ENCODE measurements at places on chromosomes 16 and 17. TPM values are rescaled to one million over a fixed set of nuclear protein-coding genes. Genes with fewer than 3 reads are reported as not detected.

- peaks cover 42% of the 10 kb centered on the region for H3K27me3 ChIP-seq
- no peaks in the 10 kb centered on the region for H3K36me3 ChIP-seq
- no peaks in the 10 kb centered on the region for H3K4me1 ChIP-seq
These were observed 279.6 kb downstream of the MAF start for GRCh38 chr16:79320956-79321355.

GRCh38 chr17:5561736-5562571 lies 22.4 kb downstream of the NLRP1 start:
- no peak overlapping the region for H3K4me3 ChIP-seq
- H3K27ac ChIP-seq, result no peak overlapping the region
- no peaks in the 10 kb centered on the region for H3K4me1 ChIP-seq

The CACNA1H gene
- 38.1 TPM for total RNA-seq

The CCL22 gene
- not detected for total RNA-seq

DNA sequence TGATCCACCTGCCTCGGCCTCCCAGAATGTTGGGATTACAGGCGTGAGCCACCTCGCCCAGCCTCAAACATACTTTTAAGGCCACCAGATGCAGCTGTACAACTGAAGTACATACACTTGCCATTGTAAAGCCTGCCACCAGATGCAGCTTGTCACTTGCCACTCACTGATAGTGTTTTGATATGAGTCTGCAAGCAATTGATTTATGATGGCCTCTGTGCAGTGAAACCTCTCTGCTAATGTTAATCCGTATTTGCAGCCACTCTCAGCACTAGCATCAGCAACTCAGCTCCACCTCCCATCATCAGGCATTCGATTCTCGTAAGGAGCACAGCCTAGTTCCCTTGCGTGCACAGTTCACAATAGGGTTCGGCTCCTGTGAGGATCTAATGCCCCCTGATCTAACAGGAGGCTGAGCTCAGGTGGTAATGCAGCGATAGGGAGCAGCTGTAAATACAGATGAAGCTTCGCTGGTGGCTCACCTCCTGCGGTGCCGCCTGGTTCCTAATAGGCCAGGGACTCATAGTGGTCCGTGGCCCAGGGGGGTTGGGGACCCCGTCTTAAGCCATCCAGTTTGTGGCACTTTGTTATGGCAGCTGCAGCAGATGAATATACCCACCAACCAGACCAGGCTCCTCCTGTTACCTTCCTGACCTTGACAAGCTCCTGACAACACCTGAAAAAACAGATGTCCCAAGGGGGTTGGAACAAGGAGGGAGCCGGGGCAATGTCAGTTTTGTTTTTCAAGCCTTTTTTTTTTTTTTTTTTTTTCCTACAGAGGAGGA lies 1.3 kb upstream of the HERPUD1 start:
- no peak for DNase-seq
- peak overlapping the region; percentile 93 for H3K4me3 ChIP-seq
- H3K36me3 ChIP-seq, result peaks cover 14% of the 10 kb centered on the region
- peak overlapping the region; percentile 95 for H3K27ac ChIP-seq
- no peaks in the 10 kb centered on the region for H3K27me3 ChIP-seq

The OR3A3 gene
- total RNA-seq, result not detected

DNA sequence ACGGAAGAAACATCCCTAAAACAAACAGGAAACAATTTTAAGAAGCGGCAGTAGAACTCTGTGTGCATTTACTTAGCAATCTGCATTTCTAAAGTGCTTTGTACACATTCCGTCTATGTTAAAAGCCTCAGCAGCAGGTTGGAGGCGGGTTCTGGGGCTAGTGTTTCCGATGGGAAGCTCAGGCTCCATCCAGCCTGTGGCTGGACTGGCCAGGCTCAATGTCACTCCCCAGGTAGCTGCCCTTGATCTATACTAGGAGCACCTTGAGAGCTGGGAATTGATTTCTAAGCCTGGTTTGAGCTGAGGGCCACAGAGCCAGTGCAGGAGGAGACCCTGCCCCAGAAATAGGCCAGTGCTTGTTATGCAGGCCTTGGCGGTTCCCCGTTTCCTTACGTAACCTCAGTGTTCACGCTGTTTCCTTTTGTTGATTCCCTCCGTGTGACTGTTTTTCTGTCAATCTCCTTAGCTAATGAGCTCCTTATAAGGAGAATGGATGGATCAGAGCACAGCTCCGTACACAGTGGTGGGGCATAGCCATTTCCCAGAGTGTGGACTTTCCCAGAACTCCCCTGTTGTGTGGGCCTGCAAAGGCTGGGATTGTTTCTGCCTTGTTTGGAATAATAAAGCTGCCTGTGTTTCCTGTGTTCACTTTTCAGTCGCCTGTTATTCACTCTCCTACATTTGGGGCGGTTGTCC lies 21.4 kb downstream of the ADORA2B start:
- H3K36me3 ChIP-seq, result no peaks in the 10 kb centered on the region
- DNase-seq, result no peak
- no peaks in the 10 kb centered on the region for H3K27me3 ChIP-seq
- H3K4me1 ChIP-seq, result peaks cover 18% of the 10 kb centered on the region

DNA sequence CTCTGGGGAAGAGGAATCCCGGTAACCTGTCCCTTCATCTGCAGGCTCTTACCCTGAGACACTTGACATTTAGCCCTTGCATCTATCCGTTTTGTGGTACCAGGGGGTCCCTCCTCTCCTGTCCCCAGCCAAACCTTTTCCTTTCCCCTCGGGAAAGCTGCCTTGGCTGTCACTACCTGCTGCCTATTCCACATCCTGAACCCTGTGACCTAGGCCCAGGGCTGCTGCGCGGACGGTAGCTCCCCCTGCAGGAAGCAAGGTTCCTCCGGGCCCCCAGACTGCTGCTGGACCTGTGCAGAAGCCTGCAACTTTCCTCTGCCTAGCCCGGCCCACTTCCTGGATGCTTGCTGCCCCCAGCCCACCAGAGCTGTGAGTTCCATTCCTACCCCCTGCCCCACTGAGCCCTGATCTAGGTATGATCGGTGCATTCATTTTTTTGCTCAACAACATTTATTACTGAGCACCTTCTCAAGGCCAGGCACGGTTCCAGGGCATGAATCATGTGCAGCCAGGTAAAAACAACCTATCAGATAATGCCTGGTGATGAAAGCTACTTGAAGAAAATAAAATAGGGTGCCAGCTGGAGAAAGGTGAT lies 10.5 kb upstream of the ALDOA start:
- DNase-seq, result no peak
- H3K4me3 ChIP-seq, result peak overlapping the region; percentile 82
- H3K27me3 ChIP-seq, result no peaks in the 10 kb centered on the region

The HP gene
- total RNA-seq, result not detected

DNA sequence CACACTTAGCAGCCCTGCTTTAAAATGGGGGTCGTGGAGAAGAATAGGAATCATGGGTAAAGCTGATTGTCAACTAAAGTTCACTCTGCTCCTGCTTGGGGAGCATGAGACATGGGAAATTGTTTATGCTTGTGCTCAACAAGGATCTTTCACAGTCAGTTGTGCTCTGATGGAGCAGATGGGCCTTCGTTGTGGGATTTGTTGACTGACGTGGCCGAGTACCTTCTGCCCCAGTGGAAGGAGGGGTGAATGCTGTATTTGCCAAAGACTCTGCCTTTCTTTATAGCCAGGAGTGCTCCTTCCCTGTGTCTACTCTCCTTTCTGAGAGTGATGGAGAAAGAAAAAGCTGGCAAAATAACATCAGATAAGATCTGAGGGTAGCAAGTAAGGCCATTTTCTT lies 11.4 kb downstream of the ARSG start:
- H3K4me1 ChIP-seq, result peaks cover 8% of the 10 kb centered on the region
- no peaks in the 10 kb centered on the region for H3K36me3 ChIP-seq
- H3K27ac ChIP-seq, result no peak overlapping the region

The RNF157 gene
- 27.0 TPM for total RNA-seq

GRCh38 chr16:24729951-24730815 lies 732 bp downstream of the TNRC6A start:
- H3K27me3 ChIP-seq, result no peaks in the 10 kb centered on the region
- H3K4me1 ChIP-seq, result peaks cover 32% of the 10 kb centered on the region
- peak overlapping the region; percentile 95 for H3K27ac ChIP-seq
- peaks cover 20% of the 10 kb centered on the region for H3K36me3 ChIP-seq
- no peak for DNase-seq
- H3K4me3 ChIP-seq, result peak overlapping the region; percentile 99

The CRHR1 gene
- total RNA-seq, result 0.17 TPM

The KAT8 gene
- total RNA-seq, result 70.3 TPM

GRCh38 chr17:15952048-15952532 lies 7.2 kb downstream of the ADORA2B start:
- H3K27ac ChIP-seq, result no peak overlapping the region
- peaks cover 4% of the 10 kb centered on the region for H3K4me1 ChIP-seq
- no peak for DNase-seq
- peaks cover 4% of the 10 kb centered on the region for H3K27me3 ChIP-seq
- no peak overlapping the region for H3K4me3 ChIP-seq
- no peaks in the 10 kb centered on the region for H3K36me3 ChIP-seq

The C17orf58 gene
- 8.1 TPM for total RNA-seq

The ZDHHC7 gene
- total RNA-seq, result 55.0 TPM

DNA sequence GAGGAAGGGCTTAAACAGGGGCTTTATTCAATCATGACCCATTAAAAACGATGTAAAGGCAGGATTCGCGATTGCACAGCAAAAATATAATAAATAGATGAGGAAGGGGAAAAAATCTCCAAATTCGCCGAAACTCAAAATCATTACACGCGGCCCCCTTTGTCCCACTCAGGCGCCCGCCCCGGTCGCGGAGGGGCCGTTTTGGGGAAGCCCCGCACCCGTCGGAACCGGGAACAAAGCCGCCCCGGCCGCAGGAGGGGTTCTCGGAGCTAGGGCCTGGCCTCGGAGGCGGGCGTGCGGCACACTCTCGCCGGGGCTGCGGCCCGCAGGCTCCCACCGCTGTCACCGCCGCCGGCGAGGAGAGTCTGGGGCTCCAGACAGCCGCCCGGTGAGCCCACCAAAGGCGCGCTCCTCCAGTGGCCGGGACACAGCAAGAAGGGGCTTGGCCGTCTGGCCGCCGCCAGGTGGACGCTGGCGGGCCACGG lies 521 bp downstream of the C16orf87 start:
- H3K4me3 ChIP-seq, result peak overlapping the region; percentile 98
- H3K4me1 ChIP-seq, result peaks cover 18% of the 10 kb centered on the region
- no peaks in the 10 kb centered on the region for H3K36me3 ChIP-seq
- H3K27ac ChIP-seq, result peak overlapping the region; percentile 91
- peak; percentile 73 for DNase-seq

The ALOX15 gene
- total RNA-seq, result 2.1 TPM

DNA sequence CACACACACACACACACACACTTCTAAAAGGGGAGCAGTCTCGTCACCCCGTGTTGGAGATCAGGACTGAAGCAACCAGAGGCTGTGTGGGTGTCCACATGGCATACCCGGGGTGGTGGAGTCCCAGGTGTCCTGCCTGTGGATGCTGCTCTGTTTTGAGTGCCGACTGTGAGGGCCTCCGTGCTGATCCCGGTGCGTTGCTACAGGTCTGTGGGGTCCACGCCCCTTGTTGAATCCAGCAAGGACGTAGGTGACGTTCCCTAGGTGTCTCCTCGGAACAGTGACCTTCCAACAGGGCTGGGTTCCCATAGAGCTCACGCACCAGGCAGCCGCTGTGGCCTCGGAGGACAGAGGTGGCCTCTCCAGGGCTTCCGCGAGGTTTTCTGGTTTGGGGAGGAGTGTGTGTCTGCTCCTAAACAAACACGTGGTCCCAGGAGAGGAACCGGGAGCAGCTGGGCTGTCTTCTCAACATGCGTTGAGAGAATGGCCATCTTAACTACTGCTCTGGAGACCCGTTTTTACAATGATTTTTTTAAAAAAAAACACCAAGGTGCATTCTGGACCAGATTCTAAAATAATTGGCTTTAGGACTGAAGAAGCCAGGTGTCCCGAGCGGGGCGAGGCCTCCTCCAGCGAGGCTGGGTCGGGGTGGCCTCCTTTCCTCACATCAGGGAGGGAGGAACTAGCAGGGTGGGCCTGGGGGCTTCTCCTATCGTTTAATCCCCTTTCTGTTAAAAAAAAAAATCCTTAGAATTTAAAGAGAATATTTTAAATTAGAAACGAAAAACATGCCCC lies 100.6 kb upstream of the ZNF750 start:
- no peak overlapping the region for H3K4me3 ChIP-seq
- H3K4me1 ChIP-seq, result peaks cover 6% of the 10 kb centered on the region
- H3K27me3 ChIP-seq, result no peaks in the 10 kb centered on the region
- peaks cover 36% of the 10 kb centered on the region for H3K36me3 ChIP-seq
- DNase-seq, result peak; percentile 51
- no peak overlapping the region for H3K27ac ChIP-seq

DNA sequence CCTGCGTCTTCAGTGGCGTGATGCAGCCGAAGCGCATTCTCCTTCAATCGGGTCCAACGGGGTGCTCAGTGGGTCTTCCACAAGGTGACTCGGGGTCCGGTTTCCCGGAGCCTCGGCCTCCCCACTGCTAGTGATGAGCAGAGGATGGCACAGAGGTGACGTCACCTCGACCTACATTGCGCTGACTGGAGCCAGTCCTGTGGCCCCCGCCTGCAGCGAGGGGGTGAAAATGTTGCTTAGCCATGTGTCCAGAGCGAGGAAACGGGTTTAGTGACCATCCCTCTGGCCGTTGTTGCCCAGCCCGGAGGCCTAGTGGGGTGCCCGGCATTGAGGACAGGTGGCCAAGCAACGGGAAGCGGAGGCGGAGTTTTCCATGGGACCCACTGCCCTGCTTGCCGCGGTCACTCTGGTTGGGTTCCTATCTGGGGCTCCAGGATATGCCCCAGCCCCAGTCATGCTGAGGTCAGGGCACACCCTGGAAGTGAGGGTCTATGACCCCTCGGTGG lies 190.6 kb upstream of the CIBAR2 start:
- H3K27ac ChIP-seq, result no peak overlapping the region
- peaks cover 56% of the 10 kb centered on the region for H3K4me1 ChIP-seq
- no peak overlapping the region for H3K4me3 ChIP-seq
- no peaks in the 10 kb centered on the region for H3K36me3 ChIP-seq
- peaks cover 3% of the 10 kb centered on the region for H3K27me3 ChIP-seq

DNA sequence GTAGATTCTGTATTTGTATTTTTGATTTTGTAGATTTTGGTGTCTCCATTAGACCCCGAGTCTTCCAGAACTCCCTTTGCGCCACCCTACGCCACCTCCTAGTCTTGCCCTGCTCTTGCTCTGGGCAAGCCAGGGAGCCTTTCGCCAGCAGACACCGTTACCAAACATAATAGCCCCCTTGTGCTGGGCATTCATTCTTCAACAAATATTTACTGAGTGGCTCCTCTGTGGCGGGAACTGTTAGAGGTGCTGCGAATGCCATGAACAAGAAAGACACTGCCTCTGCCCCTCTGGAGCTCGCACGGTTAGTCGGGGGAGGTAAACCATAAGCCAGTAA lies 841 bp upstream of the GPT2 start:
- DNase-seq, result no peak
- H3K36me3 ChIP-seq, result peaks cover 5% of the 10 kb centered on the region
- peaks cover 20% of the 10 kb centered on the region for H3K27me3 ChIP-seq

The RHBDL3 gene
- total RNA-seq, result 4.4 TPM

GRCh38 chr17:77400445-77400870 lies 259.7 kb downstream of the SEC14L1 start:
- DNase-seq, result no peak
- peaks cover 20% of the 10 kb centered on the region for H3K4me1 ChIP-seq
- no peak overlapping the region for H3K4me3 ChIP-seq
- peaks cover 4% of the 10 kb centered on the region for H3K36me3 ChIP-seq
- H3K27me3 ChIP-seq, result no peaks in the 10 kb centered on the region
- H3K27ac ChIP-seq, result peak overlapping the region; percentile 26

The SCGB1C2 gene
- not detected for total RNA-seq

Measured in type B pancreatic cell (in vitro differentiated cells).